ENCODE measurements at places on chromosomes 12 and 14. TPM values are rescaled to one million over a fixed set of nuclear protein-coding genes. Genes with fewer than 3 reads are reported as not detected.

Gene CLSTN3
- total RNA-seq = 6.1 TPM

Gene RPS6KA5
- 1.3 TPM for total RNA-seq

Gene GEMIN2
- 22.2 TPM for total RNA-seq

Gene TRHDE
- 12.5 TPM for total RNA-seq

Gene SLC4A8
- total RNA-seq = 2.1 TPM

Gene NPFF
- total RNA-seq = not detected

Gene FAM216A
- 22.0 TPM for total RNA-seq

Gene VRTN
- total RNA-seq = not detected

Gene PLA2G1B
- not detected for total RNA-seq

Gene SOAT2
- under 0.01 TPM for total RNA-seq

Gene KRT78
- total RNA-seq = not detected

Gene ITGA7
- total RNA-seq = 2.9 TPM

Gene PLCZ1
- total RNA-seq = not detected

Gene TSHR
- total RNA-seq = not detected

Gene RNASE7
- total RNA-seq = not detected

Gene TDRD9
- 0.84 TPM for total RNA-seq

Gene KNTC1
- 32.3 TPM for total RNA-seq

Gene BDKRB2
- 9.5 TPM for total RNA-seq

Data from bronchus fibroblast of lung (primary cell).